ENCODE measurements at places on chromosomes 1 and 21. TPM values are rescaled to one million over a fixed set of nuclear protein-coding genes. Genes with fewer than 3 reads are reported as not detected.

DNA sequence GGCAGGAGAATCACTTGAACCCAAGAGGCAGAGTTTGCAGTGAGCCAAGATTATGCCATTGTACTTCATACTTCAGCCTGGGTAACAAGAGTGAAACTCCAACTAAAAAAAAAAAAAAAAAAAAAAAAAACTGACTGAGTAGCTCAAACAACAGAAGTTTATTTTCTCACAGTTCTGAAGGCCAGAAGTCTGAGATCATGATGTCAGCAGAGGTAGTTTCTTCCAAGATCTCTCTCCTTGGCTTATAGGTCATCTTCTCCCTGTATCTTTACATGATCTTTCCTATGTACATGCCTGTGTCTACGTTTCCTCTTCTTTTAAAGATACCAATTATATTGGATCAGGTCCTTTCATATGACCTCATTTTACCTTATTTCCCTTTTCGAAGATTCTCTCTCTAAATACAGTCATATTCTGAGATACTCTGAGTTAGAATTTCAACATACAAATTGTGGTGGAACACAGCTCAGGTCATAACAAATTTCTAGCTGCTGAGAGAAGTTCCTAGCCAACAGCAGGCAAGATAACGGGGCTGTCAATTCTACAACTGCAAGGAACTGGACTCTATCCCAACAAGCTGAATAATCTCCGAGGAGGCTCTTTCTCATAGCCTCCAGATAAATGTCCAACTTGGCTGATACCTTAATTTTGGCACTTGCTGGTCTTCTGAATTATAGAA lies 187.7 kb upstream of the ADAMTS5 start:
- no peak overlapping the region for H3K4me3 ChIP-seq
- no peaks in the 10 kb centered on the region for H3K27me3 ChIP-seq
- no peak for DNase-seq
- H3K27ac ChIP-seq = no peak overlapping the region

- H3K4me3 ChIP-seq = peak overlapping the region; percentile 93
- H3K27ac ChIP-seq = peak overlapping the region; percentile 95
- no peaks in the 10 kb centered on the region for H3K27me3 ChIP-seq
These were observed 25.5 kb downstream of the UTS2 start for GRCh38 chr1:7827126-7827955.

PRXL2B gene
- 28.4 TPM for total RNA-seq

- no peaks in the 10 kb centered on the region for H3K27me3 ChIP-seq
- H3K4me3 ChIP-seq = peak overlapping the region; percentile 89
- no peak for DNase-seq
- peaks cover 45% of the 10 kb centered on the region for H3K36me3 ChIP-seq
- peaks cover 48% of the 10 kb centered on the region for H3K4me1 ChIP-seq
- H3K27ac ChIP-seq = peak overlapping the region; percentile 99
These were observed 670 bp downstream of the COX20 start for GRCh38 chr1:244836135-244836521.

CBS gene
- 49.0 TPM for total RNA-seq

GRCh38 chr1:174693085-174693484 lies 245.3 kb downstream of the GPR52 start:
- H3K4me3 ChIP-seq = no peak overlapping the region
- no peak for DNase-seq
- H3K27ac ChIP-seq = no peak overlapping the region
- no peaks in the 10 kb centered on the region for H3K4me1 ChIP-seq
- no peaks in the 10 kb centered on the region for H3K36me3 ChIP-seq
- no peaks in the 10 kb centered on the region for H3K27me3 ChIP-seq

STIL gene
- total RNA-seq = 27.6 TPM

ORC1 gene
- 38.9 TPM for total RNA-seq

DNA sequence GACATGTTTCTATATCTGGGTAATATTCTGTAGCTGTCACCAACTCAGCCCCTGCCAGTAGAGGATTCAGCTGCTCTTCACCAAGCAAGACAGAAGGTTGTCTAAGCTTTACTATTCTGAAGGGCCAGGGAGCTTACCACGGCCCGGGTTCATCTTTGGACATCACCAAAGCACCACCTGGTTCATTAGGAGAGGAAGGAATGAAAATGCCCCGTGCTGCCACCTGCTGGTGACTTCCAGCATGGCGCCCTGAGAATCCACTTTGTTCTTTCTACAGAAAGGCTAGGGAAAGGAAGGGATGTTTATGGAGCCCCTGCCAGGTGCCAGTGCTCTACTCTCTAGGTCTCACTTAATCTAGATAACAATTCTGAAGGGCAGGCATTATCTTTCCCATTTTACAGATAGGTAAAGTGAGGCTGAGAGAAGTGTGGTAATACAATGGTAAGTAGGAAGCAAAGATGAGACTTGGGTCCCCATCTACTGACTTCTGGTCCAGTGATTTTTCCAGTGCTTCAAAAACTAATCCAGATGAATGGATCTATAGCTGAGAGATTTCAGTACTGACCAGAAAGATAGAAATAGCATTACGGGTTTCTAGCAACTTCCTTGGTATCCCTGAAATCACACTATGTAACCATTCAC lies 79.5 kb downstream of the BEND5 start:
- no peak overlapping the region for H3K4me3 ChIP-seq
- no peak overlapping the region for H3K27ac ChIP-seq
- H3K4me1 ChIP-seq = no peaks in the 10 kb centered on the region
- H3K36me3 ChIP-seq = no peaks in the 10 kb centered on the region
- peak; percentile 22 for DNase-seq
- H3K27me3 ChIP-seq = peaks cover 16% of the 10 kb centered on the region

DNA sequence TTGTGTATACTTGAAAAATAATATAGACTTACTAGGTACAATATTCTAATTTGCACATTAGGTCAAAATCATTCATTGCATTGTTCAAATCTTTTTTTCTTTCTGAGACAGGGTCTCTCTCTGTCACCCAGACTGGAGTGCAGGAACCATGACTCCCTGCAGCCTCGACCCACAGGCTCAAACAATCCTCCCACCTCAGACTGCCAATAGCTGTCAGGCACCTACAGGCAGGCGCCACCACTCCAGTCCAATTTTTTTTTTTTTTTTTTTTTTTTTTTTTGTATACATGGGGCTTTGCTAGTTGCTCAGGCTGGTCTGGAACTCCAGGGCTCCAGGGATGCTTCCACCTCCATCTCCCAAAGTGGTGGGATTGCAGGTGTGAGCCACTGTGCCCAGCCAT lies 656.9 kb downstream of the KCNT2 start:
- H3K4me1 ChIP-seq = no peaks in the 10 kb centered on the region
- H3K27ac ChIP-seq = no peak overlapping the region
- no peak for DNase-seq
- no peaks in the 10 kb centered on the region for H3K36me3 ChIP-seq
- H3K27me3 ChIP-seq = no peaks in the 10 kb centered on the region

Data from activated T-helper 2 cell treated with anti-CD3 and anti-CD28 coated beads, Interferon-gamma antibody, Interleukin-2, Interleukin-4, amounts not matched to agents 10 μg/mL and 5 μg/mL and 100 μg/mL, durations not matched to agents 14 hours and 24 hours and 36 hours (primary cell).